Urinary bladder (tissue), 4 donors: ENCODE measurements at places on chromosomes 11 and 22.

DNA sequence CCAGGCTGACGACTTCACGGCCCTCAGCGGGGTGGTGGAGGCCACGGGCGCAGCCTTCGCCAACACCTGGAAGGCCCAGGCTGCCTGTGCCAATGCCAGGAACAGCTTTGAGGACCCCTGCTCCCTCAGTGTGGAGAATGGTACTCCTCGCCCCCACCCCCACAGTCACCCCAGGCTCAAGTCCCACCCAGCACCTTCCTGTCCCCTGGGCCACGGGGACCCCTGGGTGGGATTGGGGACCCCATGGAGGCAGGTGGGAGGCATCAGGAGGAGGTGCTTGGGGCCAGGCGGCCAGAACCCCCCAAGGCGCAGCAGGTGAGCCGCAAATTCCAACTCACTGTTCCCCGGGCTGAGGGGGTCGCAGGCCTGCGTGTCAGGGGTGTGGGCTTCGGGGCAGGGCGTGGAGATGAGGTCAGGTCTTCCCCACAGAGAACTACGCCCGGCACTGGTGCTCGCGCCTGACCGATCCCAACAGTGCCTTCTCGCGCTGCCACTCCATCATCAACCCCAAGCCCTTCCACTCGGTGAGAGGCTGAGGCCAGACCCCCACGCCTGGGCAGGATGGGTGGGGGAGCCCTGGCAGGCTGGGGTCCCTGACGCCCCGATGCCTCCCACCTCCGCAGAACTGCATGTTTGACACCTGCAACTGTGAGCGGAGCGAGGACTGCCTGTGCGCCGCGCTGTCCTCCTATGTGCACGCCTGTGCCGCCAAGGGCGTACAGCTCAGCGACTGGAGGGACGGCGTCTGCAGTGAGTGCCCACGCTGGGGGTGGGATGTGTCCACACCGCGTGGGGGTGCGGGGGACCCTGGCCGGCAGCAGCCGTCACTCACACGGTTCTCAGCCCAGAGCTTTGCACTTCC, 9.4 kb downstream of the MUC5B start:
- no peak for DNase-seq

GRCh38 chr11:32833921-32834320, 4.2 kb downstream of the PRRG4 start:
- no peak for DNase-seq

DNA sequence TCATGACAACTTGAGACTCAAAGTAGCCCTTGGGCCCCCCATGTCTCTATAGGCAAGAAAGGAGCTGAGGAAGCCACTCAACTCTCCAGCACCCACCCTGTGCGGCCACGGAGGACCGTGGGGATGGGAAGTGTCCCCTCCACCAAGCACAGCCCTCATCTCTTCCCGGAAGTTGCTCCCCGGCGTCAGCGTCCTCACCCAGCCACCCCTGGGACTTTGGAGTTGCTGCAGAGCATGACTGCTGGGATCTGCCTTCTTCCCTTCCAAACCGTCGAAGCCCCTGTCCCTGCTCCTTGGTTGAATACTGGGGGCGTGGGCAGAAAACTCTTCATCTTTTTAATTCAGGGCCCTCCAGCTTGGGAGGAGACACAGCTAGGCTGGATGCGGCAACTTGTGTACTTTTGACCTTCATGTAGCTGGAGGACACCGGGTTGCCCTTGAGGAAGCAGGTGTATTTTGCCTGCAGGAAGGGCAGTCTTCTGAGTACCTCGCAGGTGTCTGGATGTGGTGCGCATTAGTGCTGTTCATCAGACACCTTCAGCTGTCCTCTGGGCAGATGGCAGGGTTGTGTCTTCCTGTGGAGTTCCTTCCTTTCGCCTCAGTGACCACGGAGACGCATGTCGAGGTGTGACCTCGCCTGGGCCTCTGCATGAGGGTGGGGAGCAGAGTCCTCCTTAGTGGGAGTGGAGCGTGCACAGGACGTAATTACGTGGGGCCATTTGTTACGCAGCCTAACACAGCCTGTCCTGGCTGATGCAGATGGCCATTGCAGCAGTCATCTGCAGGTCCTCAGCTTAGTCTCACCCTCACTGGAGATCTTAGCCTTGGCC, 12.2 kb upstream of the IFITM3 start:
- no peak for DNase-seq

GRCh38 chr11:12848413-12848812, 160.7 kb upstream of the RASSF10 start:
- no peak for DNase-seq

DNA sequence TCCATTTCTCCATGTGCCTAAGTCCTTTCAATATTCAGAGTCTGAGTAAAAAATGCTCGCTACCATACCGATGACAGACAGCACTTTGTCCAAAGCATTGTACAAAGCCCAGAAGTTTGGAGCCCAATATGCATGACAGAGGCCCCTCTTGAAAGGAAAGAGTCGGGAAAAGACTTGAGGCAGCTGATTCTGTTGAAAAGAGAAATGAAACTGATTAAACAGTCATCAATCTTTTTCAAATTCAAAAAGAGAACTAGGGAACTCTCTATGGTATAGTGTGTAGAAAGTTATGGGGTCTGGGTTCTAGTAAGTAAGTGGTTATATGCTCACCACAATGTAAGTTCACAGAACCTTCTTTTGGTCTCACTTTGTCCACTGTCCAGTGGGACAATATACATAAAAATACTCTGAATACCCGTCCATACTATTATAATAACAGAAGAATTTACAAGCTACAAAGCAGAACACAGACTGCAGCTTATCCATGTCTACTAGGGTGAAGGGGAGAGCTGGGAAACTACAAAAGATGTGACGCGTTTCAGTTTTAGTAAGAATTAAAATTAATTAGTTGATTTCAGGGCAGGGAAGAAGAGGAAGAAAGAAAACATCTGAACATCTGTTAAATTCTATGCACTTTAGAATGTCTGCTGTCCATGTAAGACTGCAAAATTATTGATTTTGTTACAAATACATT, 26.7 kb downstream of the ALG8 start:
- DNase-seq: no peak

- no peak for DNase-seq
These were observed 759.4 kb downstream of the OPCML start for GRCh38 chr11:132772703-132773545.

DNA sequence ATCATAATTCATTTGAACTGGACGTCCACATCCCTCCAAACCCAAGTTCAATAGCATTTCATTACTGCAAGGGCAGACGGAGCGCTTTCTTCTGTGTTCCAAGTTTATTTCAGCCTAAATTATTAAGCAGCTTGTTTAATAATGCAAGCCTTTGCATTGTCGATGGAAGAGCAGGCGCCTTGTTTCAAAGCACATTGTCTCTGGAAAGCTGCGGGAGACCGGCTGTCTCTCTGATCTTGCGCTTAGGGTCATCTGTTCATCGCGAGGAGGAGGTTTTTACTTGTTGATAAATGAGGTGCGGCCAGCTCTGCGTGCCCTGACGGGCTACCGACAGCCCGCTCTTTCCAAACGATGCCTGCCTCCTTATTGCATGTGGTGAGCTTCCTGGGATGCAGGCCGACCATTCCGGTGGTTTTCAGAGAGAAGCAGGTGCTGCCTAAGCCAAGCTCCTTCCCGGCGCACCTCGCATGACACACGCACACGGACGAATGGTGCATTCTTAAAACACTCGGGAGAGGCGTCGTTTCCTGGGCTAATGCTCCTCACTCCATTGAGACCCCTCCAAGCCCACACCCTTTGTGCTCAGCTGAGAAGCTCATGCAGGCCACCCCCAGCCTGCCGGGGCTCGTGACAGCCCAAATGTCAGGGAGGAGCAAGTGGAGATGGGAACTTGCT, 456.9 kb downstream of the BRD1 start:
- DNase-seq: no peak

GRCh38 chr11:75022759-75023396, 34.1 kb downstream of the NEU3 start:
- peak; percentile 40 for DNase-seq

- DNase-seq: no peak
These were observed 9.4 kb upstream of the OSM start for GRCh38 chr22:30276039-30276438.

DNA sequence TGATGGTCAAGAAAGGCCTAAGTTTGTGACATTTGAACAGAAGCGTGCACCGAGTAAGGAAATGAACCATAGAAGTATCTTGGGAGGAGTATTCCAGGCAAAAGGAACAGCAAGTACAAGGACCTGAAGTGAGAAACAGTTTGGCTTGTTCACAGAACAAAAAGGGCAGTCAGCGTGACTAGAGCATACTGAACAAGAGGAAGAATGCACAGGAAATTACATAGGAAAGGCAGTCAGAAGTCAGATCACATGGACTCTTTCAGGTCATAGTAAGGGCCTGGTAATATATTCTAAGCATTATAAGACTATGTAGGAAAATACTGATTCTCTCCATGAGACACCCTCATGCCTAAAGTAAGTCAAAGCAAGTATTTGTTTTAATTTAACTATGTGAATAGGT, 52.3 kb upstream of the GAB2 start:
- no peak for DNase-seq

DNA sequence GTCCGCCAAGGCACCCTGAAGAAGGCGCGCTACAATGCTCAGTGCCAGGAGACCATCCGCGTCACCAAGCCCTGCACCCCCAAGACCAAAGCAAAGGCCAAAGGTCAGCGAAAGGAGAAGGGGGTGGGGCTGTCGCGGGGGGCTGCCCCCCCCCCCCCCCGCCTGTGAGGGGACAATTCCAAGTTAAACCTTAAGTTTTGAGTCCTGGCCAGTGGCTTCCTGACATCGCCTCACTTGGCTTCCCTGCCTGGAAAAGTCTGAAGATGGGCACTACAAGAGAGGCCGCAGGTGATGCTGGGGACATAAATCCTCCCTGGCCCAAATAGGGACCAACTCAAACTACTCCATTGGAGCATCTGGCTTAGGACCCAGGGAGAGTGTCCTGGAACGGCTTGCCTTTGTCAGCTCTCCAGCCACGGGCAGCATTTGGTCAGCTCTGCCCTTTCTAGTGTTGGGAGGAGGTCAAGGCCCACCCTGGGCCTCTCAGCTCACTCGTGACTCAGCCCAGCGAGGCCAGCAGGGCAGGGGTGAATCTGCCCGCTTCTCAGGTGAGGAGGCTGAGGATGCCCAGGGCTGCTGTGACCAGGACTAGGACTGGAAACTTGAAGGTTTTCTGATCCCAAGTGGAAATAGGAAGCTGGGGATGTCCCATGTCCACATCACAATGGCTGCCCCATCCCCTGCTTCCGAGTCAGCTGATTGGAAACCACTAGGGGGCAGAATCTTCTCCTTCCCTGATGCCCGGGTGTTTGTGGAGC, 1.4 kb downstream of the MDK start:
- DNase-seq: no peak

DNA sequence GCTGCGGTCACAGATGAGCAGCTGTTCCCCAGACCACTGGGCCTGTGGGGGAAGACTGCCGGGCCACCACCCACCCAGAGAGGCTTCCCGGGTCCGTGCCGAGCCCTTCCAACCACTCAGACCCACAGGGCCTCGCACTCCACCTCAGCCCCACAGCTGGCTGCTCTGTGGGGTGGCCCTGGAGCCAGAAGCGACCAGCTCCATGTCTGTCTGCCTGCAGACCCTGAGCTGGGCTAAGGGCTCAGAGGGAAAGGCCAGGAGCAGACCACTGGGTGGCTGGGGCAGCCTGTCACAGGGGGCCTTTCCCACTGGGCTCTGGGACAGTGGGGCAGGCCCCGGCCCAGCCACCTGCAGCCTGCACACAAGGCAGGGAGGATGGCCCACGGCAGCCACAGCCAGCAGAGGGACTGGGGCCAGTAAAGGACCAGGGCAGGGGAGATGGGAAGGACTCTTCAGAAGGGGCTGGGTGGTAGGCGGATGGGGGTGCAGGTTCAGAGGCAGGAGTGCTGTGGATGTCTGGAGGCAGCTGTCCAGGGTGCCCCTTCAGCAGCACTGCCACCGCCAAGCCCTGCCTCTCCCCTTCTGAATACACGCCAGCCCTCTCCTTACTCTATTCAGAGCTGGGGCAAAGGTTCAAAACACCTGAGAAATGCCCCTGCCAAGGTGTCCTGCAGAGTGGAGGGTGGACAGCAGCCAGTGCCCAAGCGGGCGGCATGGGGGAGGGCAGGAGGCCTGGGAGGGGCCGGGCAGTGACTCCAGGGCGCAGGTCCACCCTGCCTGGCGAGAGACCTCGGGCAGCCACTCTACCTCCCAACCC, 32.2 kb downstream of the GNB1L start:
- no peak for DNase-seq

GRCh38 chr11:73645972-73646631, at the start of gene PLEKHB1:
TSS of gene PLEKHB1 (plus strand) at chr11:73646581. CDS start at chr11:73646609, 28 bp downstream.
- DNase-seq: no peak

- no peak for DNase-seq
These were observed 56.2 kb downstream of the BRD1 start for GRCh38 chr22:49771266-49772065.

- no peak for DNase-seq
These were observed 84.0 kb upstream of the PICALM start for GRCh38 chr11:86152901-86153300.

DNA sequence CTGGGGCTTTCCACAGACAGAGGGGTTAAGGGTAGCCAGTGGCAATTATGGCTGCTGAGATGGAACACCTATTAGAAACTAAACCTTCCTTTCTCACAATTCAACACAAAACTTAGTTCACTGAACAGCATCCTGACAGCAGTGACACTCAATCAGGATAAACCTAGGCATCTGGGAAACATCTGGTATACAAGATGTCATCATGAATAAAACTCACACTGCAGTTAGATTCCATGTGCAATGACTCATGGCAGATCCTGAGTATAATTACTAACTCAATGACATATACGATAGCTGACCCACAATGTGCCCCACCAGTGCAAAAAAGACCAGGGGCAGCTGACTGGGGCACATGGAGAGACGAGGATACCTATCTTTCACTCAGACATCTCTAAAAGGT, 17.7 kb downstream of the RBFOX2 start:
- DNase-seq: no peak
